HepG2 (cell line): ENCODE measurements at places on chromosomes 1 and 21.

GRCh38 chr1:204728456-204728855, 42.9 kb upstream of the LRRN2 start:
- DNase-seq, result no peak

GRCh38 chr1:67811781-67812180, 21.5 kb downstream of the GNG12 start:
- DNase-seq, result no peak

DNA sequence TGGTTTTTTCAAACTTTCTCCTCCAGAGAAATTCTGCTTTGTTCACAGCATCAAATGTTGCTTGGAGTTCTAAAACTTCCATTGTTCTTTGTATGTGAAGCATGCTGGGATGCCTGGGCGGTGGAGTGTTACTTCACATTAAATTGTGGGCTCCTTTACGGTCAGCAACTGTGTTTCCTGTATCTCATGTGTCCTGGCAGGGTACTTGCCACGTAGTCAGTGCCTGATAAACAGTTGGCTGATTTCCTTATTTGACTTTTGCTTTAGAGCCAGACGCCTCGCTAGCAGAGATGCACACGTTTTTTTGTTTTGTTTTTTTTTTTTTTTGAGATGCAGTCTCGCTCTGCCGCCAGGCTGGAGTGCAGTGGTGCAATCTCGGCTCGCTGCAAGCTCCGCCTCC, 96.7 kb downstream of the UCK2 start:
- DNase-seq, result no peak

DNA sequence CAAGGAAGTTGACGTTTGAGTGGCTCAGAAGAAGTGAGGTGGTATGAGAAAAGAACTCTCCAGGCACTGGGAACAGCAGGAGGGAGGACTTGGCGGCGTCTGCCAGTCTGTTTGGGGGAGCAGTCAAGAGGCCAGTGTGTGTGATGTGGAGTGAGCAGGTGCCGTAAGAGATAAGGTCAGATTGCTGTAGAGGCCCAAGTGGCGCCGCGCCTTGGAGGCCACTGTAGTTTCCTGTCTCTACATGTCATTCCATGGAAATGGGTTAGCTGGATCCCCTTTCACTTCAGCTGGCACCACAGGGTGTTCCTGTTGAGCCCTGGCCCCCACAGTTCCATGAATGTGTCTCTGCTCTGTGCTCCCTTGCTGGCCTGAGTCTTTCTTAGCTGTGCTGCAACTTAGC, 35.5 kb upstream of the PTPRF start:
- no peak for DNase-seq

- no peak for DNase-seq
These were observed 146.6 kb downstream of the TLR5 start for GRCh38 chr1:222996310-222996975.

DNA sequence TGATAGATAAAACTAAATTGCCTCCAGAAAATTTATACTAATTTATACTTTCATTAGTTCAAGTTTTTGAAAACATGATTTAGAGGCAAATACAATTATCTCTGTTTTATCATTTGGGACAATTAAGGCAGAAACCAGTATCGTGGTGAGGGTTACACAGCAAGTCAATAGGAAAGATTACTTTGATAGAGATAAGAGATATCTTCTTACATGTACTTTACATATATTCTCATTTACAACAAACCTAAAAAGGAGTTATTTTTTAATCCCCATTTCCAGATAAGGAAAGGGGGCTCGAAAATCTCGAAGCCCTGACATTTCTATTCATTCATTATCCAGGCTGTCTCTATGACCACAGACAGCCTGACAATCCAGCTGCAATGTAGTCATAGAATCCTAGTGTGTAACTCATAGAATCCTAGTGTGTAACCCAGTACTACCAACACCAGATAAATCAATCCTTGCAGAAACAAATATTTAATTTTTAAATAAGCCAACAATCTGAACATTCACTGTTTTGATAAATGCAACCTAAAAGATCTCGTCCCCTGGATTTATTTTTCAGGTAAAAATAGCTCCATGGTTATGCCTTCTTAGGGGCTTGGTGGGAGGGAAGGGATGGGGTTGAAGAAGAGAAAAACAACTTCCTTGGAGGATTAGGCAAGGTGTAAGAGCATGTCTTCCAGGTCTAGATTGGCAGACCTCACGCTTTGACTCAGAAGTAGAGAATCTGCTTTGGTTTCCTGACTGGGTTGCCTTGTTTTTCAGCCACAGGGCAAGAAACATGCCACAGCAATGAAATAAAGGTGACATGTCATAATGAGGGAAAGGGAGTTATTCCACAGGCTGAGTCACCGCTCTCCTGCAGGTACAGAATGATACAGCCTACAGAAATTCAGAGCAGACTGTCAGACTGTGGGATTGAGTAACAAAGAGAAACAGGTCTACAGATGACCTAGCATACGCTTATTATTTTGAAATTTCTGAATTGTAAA, 45.6 kb downstream of the IRF2BP2 start:
- peak; percentile 66 for DNase-seq

- peak; percentile 56 for DNase-seq
These were observed 13.2 kb downstream of the SYT2 start for GRCh38 chr1:202697038-202697437.

DNA sequence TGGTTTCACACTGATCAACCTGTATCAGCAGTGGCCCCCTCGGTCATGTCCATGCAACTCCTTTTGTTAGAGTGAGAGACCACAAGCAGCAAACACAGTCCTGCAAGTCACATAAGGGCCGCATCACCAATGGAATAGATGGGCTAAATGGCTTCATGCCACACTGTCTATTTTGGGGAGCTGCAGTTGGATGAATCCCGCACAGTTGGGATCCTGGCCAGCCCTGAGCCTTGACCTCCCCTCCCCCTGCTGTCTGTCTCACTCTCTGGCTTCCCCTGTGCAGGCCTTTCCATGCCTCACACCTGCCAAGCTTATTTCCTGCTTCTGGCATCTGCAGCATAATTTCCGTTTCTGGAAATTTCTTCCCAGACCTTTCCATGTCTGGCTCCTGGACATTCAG, 57.0 kb downstream of the CNIH3 start:
- no peak for DNase-seq

DNA sequence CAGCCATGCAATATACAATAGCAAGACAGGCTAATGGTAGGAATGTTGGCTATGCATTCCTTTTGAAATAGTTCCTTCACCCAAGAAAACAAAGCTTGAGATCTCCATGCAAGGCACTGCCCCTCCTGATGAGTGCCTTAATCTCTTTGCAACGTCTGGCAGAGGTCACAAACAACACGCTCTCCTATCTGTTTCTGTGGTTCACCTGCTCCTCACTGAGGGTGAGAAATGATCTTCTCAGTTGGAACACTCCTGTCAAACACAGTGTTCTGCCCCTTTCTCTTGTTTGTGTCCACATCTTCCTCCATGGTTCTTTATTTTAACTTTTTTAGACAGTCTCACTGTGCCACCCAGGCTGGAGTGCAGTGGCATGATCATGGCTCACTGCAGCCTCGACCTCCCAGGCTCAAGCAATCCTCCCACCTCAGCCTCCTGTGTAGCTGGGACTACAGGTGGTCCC, 21.2 kb upstream of the XPR1 start:
- DNase-seq, result no peak
